ENCODE measurements at places on chromosomes 3 and 15. TPM values are rescaled to one million over a fixed set of nuclear protein-coding genes. Genes with fewer than 3 reads are reported as not detected.

The PLA1A gene
- not detected for total RNA-seq

GRCh38 chr3:56761023-56761422 is 40.7 kb downstream of the ARHGEF3 start:
- no peak for DNase-seq
- no peak overlapping the region for H3K27ac ChIP-seq
- peaks cover 57% of the 10 kb centered on the region for H3K36me3 ChIP-seq
- no peak overlapping the region for H3K4me3 ChIP-seq

DNA sequence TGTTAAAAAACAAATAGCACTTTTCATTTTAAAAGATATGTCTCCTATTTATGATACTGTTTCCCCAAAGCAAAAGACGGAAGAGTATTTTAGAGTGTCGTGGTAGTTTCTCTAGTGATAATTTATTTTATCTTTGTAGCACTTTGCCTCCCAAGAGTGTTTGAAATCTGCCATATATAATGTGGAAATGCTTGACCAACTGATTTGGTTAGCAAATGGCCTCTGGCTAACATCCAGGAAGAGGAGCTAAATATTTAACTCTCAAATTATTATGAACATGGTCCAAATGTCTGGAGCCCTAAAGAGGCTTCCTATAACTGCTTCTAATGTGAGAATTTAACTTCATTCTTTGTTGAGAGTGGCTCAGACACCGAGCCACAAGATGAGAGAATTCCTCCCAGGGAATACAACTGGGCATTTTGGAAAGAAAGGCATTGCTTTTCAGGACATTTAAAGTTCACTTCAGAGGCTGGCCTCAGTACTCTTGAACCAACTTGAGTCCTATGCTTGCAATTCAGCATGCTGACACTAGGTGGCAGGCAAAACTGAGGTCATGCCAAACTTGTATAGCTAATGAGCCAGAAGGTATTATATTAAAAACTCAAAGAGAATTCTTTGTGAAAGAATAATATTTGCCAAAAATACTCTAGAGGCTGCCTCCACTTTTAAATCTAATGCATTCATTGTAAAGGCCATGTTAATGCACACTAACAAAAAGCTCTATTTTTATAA is 104.5 kb downstream of the RARB start:
- peak; percentile 67 for DNase-seq
- H3K27me3 ChIP-seq: peaks cover 4% of the 10 kb centered on the region
- H3K36me3 ChIP-seq: no peaks in the 10 kb centered on the region
- H3K4me3 ChIP-seq: no peak overlapping the region
- no peaks in the 10 kb centered on the region for H3K4me1 ChIP-seq

- DNase-seq: no peak
- no peak overlapping the region for H3K27ac ChIP-seq
- H3K4me1 ChIP-seq: peaks cover 4% of the 10 kb centered on the region
- H3K36me3 ChIP-seq: no peaks in the 10 kb centered on the region
- no peak overlapping the region for H3K4me3 ChIP-seq
Observed at GRCh38 chr15:45710657-45711056, 75.8 kb downstream of the SQOR start.

GRCh38 chr3:177778633-177779032 is 581.4 kb upstream of the TBL1XR1 start:
- H3K27me3 ChIP-seq: no peaks in the 10 kb centered on the region
- H3K4me1 ChIP-seq: peaks cover 14% of the 10 kb centered on the region
- DNase-seq: no peak
- no peak overlapping the region for H3K27ac ChIP-seq
- no peaks in the 10 kb centered on the region for H3K36me3 ChIP-seq

- no peaks in the 10 kb centered on the region for H3K27me3 ChIP-seq
- H3K4me3 ChIP-seq: no peak overlapping the region
- peaks cover 24% of the 10 kb centered on the region for H3K4me1 ChIP-seq
Observed at GRCh38 chr3:114624047-114624445, 330.2 kb downstream of the TIGIT start.

The RBPMS2 gene
- not detected for total RNA-seq

The IDH2 gene
- total RNA-seq: 176 TPM

GRCh38 chr15:75152382-75153079 is 49.2 kb upstream of the C15orf39 start:
- H3K27me3 ChIP-seq: peaks cover 4% of the 10 kb centered on the region
- no peak overlapping the region for H3K27ac ChIP-seq
- DNase-seq: no peak
- H3K4me3 ChIP-seq: no peak overlapping the region

The IGF1R gene
- total RNA-seq: 43.7 TPM
